ENCODE measurements at places on chromosomes 3 and 15.

GRCh38 chr3:409011-409410 lies 212.4 kb downstream of the CHL1 start:
- no peak for DNase-seq

GRCh38 chr3:45153658-45154437 lies 7.7 kb upstream of the CDCP1 start:
- DNase-seq = no peak

DNA sequence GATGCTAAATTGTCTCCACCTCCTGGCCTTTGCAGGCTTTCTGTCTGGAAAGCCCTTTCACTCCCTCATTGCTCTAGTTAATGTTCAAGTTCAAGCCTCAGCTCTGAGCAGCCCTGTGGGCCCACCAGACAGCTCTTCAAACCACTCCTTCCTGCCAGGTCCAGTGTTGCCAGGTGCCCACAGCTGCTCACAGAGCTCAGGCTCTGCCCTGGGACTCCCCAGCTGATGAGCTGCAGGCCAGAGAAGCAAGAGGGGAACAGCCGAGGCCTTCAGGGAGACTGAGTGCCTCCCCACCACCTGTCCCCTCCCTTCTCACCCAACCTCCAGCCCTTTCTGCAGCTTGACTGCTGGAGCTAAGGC lies 1.3 kb upstream of the ZBTB47 start:
- DNase-seq = no peak

DNA sequence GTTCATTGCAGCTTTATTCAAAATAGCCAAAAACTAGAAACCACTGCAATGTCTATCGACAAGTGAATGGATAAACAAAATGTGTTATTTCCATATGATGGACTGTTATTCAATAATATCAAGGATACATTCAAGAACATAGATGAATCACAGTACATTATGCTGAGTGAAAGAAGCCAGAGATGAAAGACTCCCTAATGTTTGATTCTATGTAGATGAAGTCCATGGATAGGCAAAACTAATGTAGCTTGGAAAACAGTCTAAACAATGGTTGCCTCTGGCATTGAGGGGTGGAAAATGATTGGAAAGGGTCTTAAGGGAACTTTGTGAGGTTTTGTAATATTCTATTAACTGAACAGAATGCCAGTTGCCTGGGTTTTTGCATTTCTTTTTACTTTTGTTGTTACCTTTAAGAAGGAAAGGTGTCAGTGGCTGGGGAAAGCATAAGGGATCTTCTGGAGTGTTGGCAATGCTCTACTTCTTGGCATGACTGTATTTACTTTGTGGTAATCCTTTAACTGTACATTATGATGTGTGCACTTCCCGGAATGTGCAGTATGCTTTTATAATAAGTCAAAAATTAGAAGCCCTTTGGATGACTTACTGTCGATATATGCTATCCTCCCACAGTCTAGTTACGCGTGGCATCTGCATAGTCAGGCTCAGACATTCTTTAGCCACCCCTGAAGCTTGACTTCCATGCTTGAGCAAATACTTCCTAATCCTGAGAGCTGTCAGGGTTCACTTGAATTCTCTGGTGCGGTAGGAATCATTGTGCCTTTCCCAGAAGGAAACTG lies 20.5 kb upstream of the ATP10A start:
- no peak for DNase-seq

DNA sequence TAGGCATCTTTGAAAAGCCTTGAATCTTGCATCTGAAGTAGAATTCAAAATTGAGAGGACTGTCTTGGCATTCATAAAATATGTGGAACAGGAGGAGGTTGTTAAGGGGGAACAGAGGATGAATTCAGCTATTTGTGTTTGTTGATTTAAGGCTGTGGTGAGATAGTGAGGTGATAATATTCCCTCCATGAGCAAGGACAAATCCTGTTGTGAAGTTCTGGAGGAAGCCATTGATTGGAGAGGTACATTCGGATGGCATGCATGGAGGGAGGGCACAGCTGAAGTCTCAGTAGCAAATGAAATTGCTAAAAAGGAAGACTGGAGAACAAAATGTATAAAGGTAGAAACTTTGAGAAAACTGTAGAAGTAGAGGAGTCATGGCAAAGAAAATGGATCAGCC lies 443.8 kb downstream of the NLGN1 start:
- no peak for DNase-seq

GRCh38 chr3:66582721-66583423 lies 82.0 kb upstream of the LRIG1 start:
- peak; percentile 39 for DNase-seq

GRCh38 chr15:95561463-95561862 lies 769.0 kb upstream of the NR2F2 start:
- DNase-seq = no peak

DNA sequence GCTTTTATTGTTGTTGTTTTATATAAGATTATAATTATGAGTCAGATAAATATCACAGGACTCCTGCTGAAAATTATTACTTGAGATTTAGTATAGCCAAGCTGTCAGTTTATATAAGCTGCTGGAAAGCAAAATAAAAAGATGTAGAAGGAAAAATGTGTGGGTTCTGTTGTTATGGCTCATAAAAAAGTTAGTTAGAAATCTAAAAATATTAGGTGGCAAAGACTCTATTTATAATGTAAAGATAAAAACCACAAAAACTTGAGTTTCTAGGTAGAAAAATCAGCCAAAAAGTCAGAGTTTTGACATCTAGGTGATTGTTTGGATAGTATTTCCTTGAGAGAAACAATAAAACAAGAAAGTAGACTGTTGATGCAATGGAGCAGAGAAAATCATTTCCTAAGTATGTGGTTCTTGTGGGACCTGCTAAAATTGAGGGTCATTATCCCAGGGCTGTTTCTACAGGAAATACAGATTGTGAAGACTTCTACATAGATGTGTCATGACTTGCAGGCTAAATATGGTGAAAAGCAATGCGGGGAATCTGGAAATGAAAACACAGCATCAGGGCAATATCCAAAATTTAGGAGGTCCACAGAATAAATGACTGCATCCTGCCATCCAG lies 1109.6 kb upstream of the CADM2 start:
- DNase-seq = no peak

GRCh38 chr3:63228677-63229076 lies 49.4 kb upstream of the SYNPR start:
- DNase-seq = no peak

DNA sequence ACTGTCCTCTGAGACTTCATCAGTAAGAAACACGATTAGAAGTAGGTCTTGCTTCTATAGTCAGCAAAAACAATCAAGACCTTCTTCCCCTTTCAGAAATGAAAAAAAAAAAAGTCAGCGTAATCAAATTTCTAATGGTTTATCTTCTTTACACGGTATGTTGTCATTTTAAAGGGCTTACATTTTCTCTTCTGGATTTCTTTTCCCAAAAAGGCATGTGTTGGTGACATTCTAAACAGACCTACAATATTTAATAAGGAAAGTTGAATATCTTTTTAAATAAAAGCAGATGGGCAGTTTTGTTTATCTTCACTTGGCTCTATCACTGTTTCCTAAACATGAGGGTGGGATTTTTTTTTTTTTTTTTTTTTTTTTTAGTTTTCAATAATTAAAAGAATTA lies 197.3 kb upstream of the ADAMTS9 start:
- no peak for DNase-seq

- DNase-seq = no peak
Observed at GRCh38 chr3:98855806-98856400, 45.6 kb downstream of the DCBLD2 start.

DNA sequence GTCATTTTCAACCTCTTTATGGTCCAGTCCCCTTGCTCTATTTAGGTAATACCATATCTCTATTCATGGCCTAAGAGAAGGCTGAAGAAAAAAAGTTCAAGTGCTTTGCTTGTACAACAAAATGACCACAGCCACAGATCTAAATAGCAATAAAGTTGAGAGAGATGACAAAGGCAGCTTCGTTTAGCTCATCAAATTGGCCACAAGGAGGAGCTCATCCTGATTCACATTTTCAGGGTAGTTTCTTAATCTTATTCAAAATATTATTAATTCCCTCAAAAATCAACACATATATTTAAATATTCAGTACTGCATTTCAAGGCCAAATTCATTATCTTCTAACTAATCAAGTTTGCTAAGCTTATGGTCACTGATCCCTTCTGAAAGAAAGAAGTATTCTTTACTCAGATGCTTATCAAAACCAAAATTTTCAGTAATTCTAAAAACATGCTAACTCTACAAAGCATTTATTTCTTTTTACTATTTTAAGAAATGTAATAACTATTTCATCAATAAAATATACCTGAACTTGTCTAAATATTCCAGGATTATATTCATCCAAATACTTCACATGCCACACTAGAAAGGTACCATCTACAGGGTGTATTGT lies 85.5 kb downstream of the DMXL2 start:
- no peak for DNase-seq

- DNase-seq = no peak
Observed at GRCh38 chr3:142999881-143000280, 1.5 kb upstream of the U2SURP start.

DNA sequence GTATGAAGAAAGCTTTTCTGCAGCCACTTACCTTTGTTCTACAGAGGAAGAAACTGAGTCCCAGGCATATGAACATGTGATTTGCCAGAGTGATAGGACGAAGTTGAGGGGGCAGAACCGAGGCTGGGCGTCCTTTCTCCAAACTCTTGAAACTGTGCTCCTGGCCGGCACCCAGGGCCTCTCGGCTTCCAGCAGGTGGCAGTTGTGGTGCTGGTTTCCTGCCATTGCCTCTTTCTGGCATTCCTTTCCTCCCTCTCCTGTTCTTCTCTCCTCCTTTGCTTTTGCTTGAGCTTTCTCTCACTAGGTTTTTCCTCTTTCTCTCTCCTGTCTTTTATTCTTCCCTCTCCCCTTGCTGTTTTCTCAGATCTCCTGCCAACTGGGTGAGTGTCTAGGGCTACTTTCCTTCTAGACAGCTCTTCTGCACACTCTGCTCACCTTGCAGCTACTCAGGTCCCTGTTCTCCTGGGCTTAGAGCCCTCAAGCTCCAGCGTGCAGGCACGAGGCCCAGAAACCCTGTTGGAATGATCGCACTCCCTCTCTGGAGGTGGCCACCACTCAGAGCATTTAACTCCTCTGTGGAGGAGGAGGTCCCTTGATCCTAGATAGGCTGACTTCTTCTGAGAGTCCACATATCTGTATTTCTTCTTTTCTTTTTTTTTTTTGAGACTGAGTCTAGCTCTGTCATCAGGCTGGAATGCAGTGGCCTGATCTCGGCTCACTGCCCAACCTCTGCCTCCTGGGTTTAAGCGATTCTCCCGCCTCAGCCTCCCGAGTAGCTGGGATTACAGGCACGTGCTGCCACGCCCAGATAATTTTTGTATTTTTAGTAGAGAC lies 26.2 kb downstream of the TRAK1 start:
- no peak for DNase-seq

DNA sequence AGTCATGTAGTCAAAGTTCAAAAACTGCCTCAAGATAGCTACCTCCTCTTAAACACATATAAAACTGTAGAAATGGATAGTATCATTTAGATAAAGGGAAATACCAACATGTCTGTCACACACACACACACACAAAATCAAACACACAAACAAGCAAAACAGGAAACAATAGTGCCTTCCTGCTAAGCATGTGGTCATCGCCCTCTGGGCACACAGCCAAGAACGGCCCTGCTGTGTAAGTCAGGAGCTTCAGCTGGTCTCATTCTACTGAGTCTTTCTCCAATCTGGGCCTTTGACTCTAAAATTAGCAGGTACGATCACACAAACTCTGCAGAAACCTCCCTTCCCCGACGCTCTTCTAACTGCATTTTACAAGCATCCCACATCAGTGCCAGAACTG lies 272.2 kb upstream of the CHRNA7 start:
- DNase-seq = no peak

- no peak for DNase-seq
Observed at GRCh38 chr15:39191871-39192291, 389.0 kb upstream of the THBS1 start.

DNA sequence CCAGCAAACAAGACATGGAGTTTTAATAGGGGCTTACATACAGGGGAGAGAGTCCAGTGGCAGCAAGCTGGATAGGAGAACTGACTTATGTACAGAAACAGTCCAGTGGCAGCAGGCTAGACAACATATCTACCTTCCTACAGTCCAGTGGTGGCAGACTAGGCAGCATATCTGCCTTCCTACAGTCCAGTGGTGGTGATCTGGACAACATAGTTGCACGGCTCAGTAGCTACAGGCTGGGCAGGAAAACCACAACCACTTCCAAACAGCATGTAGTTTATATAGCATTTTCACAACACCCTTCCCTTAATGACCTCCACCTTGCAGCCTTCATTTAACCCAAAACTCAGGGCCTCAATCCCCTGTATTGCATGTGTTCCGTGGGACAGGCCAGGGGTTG lies 181.3 kb upstream of the EIF1B start:
- no peak for DNase-seq

- DNase-seq = no peak
Observed at GRCh38 chr15:73560501-73561117, 72.6 kb downstream of the NPTN start.

- no peak for DNase-seq
Observed at GRCh38 chr3:194166682-194167479, 30.9 kb downstream of the HES1 start.

GRCh38 chr3:142459929-142460328 lies 12.1 kb upstream of the XRN1 start:
- no peak for DNase-seq

DNA sequence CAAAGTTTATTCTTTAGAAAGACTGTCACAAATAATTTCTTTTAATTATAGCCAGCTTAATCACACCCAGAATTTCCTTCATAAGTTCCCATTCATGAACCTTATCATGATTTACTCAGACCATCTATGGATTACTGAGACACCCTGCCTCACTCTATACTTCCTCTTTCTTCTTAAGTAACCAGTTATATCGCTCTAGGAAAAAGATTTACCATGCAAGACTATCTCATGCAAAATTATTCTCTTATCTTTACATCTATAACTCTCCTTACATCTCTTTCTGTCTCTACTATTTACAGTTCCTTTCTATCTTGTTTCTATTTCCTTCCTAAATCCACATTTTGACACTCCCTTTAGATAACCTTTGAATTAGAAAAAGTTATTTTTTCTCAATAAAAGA lies 316.8 kb downstream of the POLQ start:
- DNase-seq = no peak

GRCh38 chr15:39009740-39010139 lies 445.1 kb upstream of the RASGRP1 start:
- no peak for DNase-seq

DNA sequence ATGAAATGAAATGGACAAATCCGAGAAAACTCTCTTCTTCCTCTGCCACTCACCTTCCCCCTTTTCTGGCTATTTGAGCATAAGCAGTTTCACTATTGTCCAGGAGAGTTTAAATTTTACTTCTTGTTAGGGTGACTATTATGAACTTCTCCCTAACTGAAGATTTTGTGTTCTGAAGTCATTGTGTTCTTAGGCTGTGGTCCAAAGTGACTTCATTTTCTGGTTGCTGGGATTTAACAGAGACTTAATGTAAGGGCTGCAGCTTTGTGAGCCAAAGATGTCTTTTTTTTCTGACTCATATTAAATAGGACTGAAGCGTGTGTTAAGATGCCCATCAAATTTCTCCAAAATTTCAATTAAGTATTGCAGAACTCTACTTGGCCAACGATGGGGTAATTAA lies 46.5 kb upstream of the FSTL1 start:
- DNase-seq = no peak

GRCh38 chr15:31866248-31866647 lies 164.1 kb upstream of the CHRNA7 start:
- no peak for DNase-seq

GRCh38 chr3:153273217-153273616 lies 111.2 kb downstream of the RAP2B start:
- no peak for DNase-seq

- no peak for DNase-seq
Observed at GRCh38 chr15:63233667-63234423, 43.6 kb upstream of the APH1B start.

- no peak for DNase-seq
Observed at GRCh38 chr3:115359536-115359935, 212.4 kb upstream of the ZBTB20 start.

GRCh38 chr3:100891033-100891432 lies 102.2 kb downstream of the ABI3BP start:
- DNase-seq = no peak

Measured in activated CD8-positive, alpha-beta memory T cell treated with anti-CD3 and anti-CD28 coated beads, Interleukin-2, amount 50 U/mL, for 4 hours (primary cell).